ENCODE measurements at places on chromosomes 7 and 10.

- no peak for DNase-seq
Measured at GRCh38 chr10:124917428-124918190, 24.3 kb upstream of the ZRANB1 start.

DNA sequence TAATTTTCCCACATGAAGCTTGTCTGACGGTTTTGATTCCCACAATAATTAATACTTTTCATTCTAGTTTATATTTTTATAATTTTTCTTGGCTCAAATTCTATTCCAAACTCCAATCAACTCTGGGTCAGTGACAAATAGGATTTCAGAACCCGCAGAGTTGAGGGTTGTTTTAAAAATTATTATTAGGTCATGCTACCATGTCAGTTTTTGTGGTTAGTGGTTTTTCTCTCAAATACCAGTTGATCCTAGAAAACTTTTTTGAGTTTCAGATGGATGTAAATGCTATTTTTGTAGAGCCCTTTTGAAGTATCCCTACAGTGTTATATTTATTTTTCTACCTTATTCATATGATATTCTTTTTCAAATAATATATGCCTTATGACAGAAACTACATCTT lies 237.4 kb downstream of the SEMA3D start:
- no peak for DNase-seq

DNA sequence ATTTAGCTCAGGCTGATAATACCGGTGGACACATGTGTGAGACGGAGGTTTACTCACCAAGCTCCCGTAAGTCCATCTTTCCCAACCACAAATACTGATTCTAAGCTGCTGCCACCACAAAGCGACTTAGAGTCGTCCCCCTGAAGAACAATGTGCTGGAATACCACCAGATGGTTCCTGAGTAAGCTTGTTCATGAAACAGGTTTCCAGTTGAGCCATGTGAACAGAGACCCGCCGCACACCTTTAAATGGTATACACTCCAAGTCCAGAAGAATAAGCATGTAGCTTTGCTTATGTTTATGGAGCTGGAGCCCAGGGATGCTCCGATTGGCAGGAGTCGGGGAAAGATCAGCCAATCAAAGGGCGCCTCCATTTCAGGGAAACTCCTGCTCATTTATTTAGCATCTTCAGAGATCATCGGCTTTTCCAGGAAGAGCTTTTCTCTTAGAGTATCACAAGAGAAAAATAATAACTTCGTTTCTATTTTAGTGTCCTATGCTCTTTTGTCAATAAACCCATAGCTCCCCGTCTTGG lies 261.6 kb upstream of the AOAH start:
- DNase-seq, result no peak

DNA sequence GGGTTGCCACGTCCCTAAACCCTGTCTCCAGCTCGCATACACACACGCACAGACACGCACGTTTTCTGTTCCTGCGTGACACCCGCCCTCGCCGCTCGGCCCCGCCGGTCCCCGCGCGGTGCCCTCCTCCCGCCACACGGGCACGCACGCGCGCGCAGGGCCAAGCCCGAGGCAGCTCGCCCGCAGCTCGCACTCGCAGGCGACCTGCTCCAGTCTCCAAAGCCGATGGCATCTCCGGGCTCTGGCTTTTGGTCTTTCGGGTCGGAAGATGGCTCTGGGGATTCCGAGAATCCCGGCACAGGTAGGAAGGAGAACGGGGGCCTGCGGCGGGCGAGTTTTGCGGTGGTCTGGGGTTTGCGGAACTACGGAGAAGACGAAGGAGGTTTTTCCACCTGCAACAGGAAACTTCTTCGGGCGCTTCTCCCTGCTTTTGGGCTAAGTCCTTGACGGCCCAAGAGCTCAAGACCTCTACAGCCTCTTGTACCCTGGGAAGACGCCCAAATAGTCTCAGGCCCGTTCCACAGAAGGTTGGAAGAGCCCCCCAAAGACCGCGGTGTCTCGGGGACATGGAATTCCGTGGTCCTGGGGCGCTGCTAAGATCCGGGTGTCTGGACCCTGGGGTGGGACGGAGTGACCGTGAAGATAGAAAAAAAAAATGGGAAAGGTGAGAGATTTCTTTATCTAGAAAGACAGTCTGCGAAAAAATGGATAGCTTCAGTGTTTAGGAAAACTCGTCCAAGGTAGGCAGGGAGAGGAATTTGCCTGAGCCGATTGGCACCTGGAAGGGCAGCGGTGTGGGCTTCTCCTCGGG lies at the start of gene GAD2:
Gene GAD2 (plus strand): TSS at position 190 of the 811 bp plus-strand sequence. CDS start 36 bp downstream, at position 226.
- DNase-seq, result no peak

GRCh38 chr7:79414910-79415309 lies 38.6 kb downstream of the MAGI2 start:
- no peak for DNase-seq

DNA sequence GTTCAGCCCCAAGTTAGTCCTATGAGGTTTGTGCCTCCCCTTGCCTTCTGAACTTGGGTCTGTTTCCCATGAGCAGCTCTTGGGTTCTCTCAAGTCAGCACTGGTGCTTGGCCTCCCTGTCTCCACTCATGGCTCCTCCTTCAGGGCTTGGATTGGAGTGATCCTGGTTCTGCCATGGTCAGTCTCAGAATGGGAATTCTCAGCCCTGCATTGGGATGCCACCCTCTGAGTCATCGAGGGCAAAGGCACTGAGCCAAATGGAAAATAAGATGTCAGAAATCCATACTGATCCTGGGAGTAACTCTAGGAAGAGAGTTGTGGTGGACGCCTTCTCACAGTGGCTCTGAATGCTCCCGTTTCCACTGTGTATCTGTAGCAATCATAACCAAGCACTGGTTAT lies 233.4 kb upstream of the HABP2 start:
- no peak for DNase-seq

DNA sequence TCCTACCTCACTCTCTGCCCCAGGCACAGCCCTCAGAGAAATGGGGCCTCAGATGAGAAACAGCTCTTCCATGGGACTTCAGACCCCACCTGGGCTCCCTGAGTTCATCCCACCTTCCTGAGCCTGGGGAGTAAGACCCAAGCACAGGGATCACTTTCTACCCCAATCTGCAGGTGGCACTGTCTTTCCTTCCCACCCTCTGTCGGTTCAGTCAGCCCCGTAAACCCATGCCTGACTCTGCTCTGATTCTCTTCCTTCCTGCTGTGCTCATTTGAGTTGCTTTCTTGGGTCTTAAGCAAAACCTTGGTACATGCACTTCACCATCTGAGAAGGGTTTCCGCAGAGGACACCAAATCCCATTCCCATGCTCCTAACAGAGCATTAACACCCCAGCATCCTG lies 306.4 kb upstream of the CDC14C start:
- DNase-seq, result no peak

DNA sequence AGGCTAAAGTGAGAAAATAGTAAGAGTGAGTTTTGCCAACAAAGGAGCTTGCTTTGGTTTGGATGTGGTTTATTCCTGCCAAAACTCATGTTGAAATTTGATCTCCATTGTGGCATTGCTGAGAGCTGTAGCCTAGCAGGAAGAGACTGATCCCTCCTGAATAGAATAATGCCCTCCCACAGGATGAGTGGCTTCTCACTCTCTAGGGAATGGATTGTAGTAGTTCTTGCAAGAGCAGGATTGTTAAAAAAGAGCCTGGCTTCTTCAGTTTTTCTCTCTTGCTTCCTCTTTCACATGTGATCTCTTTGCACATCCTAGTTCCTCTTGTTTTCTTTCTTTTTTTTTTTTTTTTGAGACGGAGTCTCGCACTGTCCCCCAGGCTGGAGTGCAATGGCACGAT lies 34.4 kb downstream of the ASAH2 start:
- no peak for DNase-seq

- DNase-seq, result no peak
Measured at GRCh38 chr7:31254926-31255325, 85.6 kb downstream of the NEUROD6 start.

DNA sequence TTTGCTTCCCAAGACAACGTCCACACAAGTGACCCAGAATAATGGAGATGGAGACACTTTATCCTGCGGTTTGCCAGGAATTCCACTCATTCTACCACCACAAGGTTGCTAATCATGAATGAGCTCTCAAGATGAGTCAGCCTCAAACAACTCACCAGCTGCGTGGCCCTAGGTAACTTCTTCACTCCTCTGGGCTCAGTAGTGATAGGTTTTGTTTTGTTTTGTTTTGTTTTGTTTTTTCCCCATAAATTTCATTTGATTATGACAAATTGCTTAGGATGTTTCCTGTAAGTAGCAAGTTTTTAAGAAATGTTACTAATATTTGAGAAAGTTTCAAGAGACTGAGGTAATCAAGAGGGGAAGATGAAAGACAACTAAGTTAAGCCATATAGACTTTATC lies 286.8 kb downstream of the PARD3 start:
- DNase-seq, result peak; percentile 57

DNA sequence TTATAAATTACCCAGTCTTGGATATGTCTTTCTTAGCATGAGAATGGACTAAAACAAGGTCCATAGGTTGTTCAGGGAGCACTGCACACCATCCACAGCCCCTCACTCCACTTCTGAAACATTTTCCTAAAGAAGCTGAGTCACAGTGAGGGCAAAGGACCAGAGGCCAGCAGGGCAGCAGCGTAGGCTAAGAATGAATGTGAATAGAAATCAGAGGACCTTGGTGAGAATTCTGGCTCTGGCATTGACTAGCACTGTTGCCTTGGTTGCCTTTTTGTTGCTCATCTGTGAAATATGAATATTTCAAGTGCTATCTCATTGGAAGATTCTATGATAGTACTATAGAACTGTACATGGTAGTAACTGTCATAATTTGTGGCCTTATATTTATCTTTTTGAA lies 41.7 kb upstream of the TOMM7 start:
- DNase-seq, result no peak

DNA sequence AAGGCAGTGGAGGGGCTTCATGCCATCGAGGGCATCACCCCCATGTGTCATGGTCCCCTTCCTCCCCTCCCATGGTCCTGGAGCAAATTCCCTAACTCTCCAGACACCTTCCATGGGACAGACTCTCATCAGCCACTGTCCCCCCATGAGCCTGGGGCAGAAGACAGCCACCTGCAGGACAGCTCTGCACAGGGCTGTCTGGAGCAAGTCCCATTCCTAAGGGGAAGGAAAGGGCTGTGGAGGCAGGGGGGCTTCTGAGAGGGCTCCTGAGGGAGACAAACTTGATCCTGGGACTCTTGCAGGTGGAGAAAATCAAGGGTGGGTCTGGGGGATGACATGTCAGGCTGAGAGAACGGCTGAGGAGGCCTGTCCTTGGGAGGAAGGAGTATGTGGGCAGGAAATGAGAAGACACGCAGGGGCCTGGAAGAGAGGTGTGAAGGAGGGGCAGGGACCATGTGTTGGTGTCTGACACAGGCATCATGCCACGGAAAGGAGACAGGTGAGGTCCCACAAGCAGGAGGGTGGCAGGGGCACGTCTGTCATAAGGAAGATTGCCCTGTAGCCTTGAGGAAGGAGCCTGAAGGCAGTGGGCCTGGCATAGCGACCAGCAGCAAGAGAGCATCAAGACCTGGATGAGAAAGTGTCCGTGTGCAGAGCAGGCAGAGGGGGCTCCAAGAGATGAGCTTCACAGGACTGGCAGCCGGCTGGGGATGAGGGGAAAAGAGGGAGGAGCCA lies 14.4 kb upstream of the GDF10 start:
- no peak for DNase-seq

GRCh38 chr7:18637516-18637915 lies 142.0 kb downstream of the HDAC9 start:
- DNase-seq, result no peak

- no peak for DNase-seq
Measured at GRCh38 chr10:28566458-28567015, 33.6 kb downstream of the WAC start.

DNA sequence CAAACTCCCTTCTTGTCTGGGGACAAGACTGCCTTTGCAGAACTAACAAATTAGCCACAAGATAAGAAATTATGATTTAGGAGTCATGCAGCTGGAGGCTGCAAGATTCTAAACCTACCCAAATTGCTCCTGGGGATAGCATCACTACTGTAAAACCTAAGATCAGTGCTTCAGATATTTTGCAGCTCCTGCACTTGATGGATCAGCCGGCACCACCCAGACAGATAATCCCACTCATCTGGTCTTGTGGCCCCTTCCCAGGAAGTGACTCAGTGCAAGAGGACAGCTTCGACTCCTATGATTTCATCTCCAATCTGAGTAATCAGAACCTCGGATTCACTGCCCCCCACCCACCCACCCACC lies 181.9 kb downstream of the AKR1D1 start:
- DNase-seq, result no peak

- no peak for DNase-seq
Measured at GRCh38 chr10:117518246-117518645, 24.3 kb upstream of the EMX2 start.

DNA sequence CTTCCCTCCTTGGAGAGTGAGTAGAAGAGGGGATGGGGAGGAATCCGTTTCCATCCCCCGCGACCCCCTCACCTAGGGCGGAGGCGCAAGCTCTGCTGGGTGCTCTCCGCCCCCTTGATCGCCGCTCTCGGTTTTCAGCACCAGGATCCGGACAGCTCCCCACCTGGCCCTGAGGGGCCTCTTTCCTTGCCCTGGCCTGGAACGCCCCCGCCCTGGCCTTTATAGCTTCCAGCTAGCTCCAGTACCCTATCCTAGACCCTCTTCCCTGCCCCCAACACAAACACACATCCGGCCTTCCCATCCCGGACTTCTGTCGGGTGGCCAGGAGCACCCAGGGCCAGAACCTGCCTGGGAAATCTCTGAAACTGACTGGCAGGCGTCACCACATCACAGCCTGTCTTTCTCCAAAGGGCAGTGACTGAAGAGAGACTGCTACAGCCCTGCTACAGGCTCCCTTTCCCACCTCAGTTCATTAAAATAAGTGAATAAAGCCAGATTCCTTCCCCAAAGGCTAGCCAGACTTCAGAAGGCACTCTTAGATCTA lies 72.3 kb upstream of the LEP start:
- DNase-seq, result no peak

- no peak for DNase-seq
Measured at GRCh38 chr7:98571986-98572385, 45.1 kb upstream of the NPTX2 start.

DNA sequence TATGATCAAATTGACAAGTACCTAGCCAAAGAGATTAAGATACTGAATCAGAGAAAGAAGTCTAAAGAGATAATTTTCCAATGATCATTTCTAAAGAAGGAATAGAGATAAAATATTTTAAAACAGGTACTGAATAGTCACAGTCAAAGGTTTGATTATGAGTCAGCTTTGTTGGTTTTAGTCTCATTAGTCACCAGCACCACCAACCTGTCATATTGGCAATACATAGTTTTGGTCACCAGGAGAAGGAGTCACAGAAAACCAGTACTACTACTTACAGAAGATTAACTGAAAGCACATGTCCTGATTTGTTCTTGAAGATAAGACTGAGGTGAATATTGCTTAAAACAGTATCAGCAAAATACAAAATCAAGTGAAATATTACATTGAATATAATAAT lies 34.6 kb downstream of the ZEB1 start:
- peak; percentile 50 for DNase-seq
